ENCODE measurements at places on chromosomes 13 and 19.

- no peak for DNase-seq
Observed at GRCh38 chr13:27449081-27449603, 1.2 kb downstream of the MTIF3 start.

GRCh38 chr19:41652250-41652649 is 25.4 kb upstream of the CEACAM4 start:
- DNase-seq, result no peak

DNA sequence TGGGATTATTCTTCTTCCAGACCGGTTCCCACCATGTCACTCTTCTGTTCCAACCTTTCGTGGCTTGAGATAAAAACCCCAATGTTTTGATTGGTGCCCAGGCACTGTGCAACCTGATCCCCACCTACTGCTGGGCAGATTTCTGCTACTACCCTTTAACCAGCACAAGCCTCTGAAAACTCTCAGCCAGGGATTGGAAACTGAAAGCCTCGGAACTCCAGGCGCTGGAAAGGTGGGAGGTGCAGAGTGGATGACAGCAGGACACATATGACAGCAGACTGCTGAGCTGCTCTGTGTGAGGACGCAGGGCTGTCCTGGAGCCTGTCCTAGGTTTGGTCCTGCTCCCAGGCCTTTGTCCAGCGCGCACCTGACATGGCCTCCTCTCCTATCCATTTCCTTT is 68.5 kb upstream of the GTF3A start:
- DNase-seq, result no peak

DNA sequence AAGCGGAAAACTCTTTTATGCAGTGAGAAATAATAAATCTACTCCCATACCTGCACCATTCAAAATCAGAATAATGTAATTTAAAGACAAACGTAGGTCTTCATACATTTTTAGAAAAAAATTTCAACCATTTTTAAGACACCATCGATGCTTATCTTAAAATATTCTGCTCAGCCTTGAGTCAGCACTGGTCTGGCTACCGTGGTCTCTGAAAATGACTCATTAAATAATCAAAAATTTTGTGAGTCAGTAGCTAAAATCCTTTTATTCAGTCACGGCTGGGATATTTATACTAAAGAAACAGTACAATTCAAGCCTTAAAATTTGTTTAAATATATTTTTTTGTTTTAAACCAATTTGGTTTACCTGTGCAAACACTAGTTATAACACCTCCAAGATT is 2862.8 kb upstream of the PCDH20 start:
- no peak for DNase-seq

- no peak for DNase-seq
Observed at GRCh38 chr19:12790628-12791344, 500 bp upstream of the JUNB start.

DNA sequence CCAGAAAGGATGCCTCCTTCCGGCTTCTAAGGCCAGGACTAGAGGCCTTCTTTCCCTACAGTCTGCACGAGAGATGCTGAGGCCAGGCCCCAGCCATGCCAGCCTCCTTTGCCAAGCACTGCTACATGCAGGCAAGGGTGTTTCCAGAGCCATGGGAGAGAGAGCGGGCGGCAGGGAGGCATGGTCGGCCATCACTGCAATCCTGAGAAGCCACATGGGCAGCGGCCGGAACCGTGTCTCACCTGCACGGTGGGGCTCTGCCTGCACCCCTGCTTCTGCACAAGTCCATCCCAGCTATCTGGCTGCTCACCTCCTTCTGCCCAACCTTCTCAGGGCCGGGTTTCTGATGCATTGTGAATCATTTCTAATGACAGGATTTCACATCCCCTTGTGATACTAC is 35.1 kb downstream of the TSHZ3 start:
- no peak for DNase-seq

GRCh38 chr19:12932392-12933286 is 872 bp downstream of the FARSA start:
- no peak for DNase-seq

DNA sequence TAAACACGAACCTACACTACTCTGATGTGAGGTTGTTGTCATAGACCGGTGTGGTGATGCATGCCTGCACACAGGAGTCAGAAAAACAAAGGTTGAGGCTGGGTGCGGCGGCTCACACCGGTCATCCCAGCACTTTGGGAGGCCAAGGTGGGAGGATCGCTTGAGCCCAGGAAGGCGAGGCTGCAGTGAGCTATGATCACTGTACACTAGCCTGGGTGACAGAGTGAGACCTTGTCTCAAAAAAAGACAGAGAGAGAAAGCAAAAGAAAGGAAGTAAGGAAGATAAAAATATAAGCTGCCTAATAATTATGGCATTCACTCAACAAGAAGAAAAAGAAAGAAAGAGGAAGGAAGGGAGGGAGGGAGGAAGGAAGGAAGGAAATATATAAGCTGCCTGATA is 9.3 kb downstream of the GP6 start:
- no peak for DNase-seq

DNA sequence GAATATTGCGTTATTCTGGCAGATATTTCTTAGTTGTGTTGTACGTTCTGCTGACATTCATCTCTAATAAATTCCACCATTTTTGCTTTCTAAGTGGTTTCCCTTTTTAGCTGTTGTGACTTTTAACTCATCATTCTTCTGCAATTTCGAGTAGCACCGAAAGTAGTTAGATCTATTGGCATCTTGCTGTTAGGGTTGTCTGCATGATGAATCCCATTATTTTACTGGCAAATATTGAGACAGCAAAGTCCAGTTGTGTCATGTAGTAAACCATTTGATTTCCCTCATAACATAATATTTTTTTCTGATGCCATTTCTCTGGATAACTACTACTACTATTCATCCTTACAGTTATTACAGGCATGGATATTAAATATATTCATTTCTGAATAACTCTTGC is 143.9 kb downstream of the SLITRK1 start:
- no peak for DNase-seq

- DNase-seq, result no peak
Observed at GRCh38 chr19:50551715-50552187, 16.5 kb downstream of the LRRC4B start.

DNA sequence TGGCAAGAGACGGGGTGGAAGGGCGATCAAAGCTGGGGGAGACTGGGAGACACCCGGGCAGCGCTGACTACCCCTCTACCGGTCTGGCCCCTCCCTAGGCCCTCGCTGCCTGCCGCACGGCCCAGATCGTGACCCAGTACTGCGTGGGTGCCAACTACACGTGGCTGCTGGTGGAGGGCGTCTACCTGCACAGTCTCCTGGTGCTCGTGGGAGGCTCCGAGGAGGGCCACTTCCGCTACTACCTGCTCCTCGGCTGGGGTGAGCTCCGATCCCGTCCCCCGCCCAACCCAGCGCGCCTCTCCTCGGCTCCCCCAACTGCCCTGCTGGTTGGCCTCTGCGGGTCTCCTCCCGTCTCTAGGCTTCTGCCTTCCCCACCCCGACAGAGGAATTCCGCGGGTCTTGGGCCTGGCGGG is 8.8 kb downstream of the GIPR start:
- peak; percentile 44 for DNase-seq

- DNase-seq, result no peak
Observed at GRCh38 chr19:46606019-46606418, 4.9 kb downstream of the CALM3 start.

- DNase-seq, result no peak
Observed at GRCh38 chr19:32800754-32801153, 68.8 kb downstream of the SLC7A9 start.

GRCh38 chr13:23671377-23671776 is 101.2 kb downstream of the TNFRSF19 start:
- no peak for DNase-seq

DNA sequence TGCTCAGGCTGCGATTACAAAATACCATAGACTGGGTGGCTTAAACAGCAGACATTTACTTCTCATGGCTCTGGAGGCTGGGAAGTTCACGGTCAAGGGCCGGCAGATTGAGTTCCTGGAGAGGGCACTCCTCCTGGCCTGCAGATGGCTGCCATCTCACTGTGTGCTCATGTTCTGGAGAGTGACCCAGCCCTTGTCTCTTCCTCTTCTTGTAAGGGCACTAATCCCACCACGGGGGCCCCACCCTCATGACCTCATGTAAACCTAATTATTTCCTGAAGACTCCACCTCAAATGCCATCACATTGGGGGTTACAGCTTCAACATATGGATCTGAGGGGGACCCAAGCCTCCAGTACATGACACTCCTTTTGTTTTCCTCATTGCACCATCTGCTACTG is 56.0 kb upstream of the CLDN10 start:
- DNase-seq, result no peak

Measured in stimulated activated CD8-positive, alpha-beta memory T cell treated with anti-CD3 and anti-CD28 coated beads, Interleukin-15, amount 100 ng/mL, for 48 hours (primary cell).